ENCODE measurements at places on chromosomes 2 and 18.

- DNase-seq, result no peak
These were observed 101.1 kb upstream of the LPIN2 start for GRCh38 chr18:3114026-3114425.

DNA sequence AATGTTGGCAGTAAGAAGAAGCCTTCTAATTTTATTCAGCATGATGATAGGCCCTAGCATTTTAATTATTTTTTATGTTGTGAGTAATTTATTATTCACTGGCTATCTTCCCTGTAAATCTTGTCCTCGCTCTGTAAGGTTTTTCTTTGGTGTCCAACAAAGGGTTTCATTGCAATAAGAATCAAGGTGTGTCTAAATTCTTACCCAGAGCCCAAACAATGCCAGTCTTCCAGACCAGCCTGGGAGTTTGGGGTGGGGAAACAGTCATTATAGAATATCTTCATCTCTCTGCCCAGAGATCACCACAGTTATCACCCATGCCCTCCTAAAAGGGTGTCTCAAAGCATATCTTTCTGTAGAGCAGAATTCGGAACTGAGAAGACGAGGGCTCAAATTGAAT lies at the start of gene DSG4:
Gene DSG4 (plus strand): TSS at position 301 of the 400 bp plus-strand sequence. CDS start 135 bp downstream, outside the sequence.
- no peak for DNase-seq

- DNase-seq, result no peak
These were observed 9.1 kb upstream of the MYO5B start for GRCh38 chr18:50203801-50204604.

DNA sequence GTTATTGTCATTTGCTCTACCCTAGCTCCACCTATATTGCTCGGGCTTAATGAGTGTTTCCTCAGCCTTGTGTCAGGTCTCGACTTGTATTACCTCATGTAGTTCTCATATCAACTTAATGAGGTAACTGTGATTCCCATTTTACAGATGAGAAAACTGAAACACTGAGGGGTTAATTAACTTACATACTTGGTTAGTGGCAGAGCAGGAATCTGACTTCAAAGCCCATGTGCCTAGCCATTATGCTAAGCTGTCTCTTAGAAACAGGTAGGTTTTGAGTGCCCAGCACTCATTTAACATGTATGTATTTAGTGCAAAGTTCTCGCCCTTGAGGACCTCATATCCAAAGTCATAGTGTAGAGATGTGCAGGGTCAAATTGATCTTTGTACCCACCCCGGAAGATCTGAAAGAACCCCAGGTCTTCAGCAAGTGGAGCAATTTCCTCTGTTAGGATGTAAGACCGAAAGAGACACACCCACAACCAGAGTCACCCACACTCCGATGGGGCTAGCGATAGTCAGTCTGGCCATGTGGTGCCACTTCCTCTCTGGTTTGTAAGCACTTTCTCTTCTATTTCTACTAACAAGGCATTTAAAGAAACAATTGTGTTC lies 121.0 kb upstream of the SLC39A10 start:
- DNase-seq, result peak; percentile 41

DNA sequence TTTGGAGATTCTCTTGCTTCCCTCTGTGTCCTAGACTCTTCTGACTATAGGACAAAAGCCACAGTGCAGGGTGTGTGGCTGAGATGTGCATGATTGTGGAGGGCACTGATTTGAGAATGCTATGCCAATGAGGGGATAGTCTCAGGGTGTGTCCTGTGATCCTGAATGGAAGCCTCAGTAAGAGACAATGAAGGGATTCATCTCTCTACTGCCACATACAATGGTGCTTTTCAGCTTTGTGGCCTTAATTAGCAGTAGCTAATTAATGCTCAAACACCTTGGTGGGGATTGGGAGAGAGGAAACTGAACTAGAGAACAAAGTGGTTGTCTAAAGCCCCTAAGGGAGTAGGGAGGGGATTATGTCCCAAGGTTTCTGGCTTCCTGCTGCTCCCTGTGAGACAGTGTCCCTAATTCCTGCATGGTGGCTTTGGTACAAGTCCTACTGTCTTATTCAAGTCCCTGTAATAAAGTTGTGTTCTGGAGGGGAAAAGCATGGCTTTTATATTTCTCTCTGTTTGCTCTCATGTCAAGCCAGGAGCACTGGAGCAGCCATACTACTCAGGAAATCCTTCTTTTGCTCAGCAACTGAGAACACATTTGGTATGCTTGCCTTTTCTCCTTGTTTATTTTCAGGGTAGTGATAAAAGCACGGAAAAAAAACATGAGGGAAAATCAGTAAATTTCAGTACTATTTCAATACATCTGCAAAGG lies 415.2 kb upstream of the TCF4 start:
- DNase-seq, result no peak

GRCh38 chr2:107263628-107264027 lies 377.7 kb upstream of the ST6GAL2 start:
- no peak for DNase-seq

DNA sequence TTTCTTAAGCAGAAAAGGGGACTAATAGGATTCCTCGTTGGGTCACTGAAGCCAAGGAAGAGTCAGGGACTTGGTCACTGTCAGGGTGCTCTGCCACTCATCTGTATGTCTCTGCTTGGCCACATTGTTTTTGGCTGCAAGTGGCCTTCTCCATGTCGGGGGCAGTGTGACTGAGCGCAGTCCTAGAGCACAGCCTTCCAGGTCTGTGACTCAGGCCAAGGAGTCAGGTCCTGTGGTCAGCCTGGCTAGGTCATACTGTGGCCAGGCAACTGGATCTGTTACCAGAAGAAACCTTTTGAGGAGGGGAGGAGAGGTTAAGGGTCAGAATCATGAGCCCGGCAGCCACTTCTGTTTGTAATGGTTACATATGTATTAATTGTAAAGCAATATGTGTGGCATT lies 61.3 kb downstream of the GALNT1 start:
- no peak for DNase-seq

DNA sequence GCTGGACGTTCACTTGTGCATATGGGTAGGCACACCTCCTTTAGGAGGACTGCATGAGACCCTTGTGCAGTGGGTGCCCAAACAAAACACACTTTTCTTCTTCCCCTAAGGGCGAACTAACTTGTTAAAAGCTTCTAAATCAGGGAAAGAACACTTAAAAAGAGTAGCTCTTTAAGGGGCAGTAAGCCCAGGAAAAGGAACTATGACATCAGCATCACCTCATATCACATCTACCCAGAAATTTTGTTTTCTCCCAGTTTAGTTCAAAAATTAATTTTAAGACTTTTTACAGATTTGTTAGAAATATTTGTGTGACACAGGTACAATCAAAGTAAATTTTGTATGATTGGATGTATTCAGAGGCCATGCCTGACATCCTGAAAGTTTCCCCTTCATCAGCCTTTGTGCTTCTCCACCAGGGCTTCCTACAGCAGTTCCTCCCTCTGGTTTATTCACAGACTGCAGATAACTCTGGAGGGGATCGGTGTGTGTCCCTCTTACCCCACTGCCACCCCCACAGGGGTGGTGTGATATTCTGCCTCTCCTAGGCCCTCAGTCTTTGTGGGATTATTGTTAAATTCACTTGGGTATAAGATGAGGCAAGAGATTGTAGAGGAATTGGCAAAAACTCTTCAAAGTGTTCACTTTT lies 27.6 kb downstream of the BCL2L11 start:
- DNase-seq, result no peak

DNA sequence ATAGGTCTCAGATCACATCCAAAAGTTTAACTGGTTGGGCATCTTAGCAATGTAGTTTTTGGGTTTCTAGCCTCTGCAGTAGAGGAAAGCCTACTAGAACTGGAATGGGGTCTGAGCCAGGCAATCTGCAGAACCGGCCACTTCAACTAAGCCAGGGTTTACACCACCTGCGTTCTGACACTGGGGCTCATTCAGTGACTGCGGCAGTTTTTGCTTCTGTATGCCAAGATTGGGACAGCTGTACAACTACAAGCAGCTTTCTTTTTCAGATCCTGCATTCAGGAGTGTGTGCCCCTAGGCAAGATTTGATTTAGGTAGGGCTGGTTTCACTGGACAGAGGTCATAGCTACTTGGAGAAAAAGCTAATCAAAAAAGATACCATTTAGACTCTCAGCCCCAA lies 43.7 kb upstream of the IGFBP5 start:
- no peak for DNase-seq

DNA sequence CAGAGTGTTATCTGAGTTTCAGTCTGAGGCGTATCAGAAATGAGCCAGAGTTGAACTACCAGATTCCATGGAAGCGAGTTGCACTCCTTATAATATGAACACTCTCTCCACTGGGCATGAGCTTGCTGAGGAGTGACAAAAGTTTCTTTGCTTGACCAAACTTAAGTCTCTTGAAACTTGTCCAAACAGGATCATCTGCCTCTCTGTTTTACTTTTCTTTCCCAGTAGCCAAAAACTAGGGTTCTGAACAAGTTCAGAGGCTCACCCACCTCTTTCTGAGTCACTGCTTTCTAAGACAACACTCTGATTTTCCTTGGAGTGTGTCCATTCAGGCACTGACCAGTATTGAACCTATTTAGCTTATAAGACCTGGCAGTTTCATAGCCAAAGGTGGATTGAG lies 233.2 kb upstream of the TCF4 start:
- no peak for DNase-seq

- DNase-seq, result no peak
These were observed 96.8 kb downstream of the UXS1 start for GRCh38 chr2:106097038-106098000.

DNA sequence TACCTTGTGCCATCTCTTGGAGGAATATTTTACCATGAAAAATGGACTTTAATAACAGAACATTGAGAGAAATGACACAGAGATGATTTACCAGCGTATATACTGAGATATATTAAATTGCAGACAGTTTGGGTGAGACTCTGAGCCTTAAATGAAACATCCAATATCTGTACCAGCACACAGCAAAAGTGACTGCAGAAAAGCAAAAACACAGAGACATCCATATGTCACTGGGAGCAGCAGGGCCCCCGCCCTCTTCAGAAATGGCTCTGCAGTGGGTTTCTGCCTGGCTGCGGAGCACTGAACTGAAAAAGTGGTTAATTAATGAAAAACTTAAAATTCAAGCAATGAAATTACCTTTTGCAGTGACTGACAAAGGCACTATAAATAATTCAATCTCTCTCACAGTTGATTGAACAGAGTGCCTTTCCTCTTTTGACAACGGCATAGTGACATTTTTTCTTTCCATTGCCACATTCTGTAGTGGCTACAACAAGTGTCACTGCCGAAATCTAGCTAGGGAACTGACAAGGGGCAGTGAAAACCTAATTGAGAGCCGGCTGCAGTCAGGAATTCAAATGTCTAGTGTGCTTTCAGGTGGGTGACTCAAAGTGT lies 353.4 kb downstream of the ALK start:
- no peak for DNase-seq

DNA sequence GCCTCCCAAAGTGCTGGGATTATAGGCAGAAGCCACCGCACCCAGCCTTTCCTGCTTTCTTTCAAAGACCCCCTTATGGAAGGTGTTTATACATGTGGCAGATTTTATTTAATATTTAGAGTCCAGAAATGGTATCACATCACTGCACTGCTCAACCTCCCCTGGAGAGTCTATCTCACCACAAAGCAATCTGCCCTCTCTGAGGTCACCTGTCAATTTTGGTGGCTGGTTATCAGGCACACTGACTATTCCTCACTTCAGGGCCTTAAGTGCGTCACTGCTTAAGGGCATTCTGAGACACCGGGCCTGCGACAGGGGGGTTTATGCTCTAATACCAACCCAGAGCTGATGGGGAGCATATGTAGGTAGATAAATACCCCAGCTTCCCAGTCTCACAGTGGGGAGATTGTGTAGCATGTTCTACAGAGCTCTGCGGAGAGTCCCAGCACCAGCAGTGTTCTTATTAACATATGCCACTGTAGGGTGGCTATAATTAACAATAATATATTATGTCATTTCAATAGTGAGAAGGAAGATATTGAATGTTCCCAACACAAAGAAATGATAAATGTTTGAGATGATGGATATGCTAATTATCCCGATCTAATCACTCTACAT lies 42.7 kb upstream of the ZDBF2 start:
- DNase-seq, result no peak

DNA sequence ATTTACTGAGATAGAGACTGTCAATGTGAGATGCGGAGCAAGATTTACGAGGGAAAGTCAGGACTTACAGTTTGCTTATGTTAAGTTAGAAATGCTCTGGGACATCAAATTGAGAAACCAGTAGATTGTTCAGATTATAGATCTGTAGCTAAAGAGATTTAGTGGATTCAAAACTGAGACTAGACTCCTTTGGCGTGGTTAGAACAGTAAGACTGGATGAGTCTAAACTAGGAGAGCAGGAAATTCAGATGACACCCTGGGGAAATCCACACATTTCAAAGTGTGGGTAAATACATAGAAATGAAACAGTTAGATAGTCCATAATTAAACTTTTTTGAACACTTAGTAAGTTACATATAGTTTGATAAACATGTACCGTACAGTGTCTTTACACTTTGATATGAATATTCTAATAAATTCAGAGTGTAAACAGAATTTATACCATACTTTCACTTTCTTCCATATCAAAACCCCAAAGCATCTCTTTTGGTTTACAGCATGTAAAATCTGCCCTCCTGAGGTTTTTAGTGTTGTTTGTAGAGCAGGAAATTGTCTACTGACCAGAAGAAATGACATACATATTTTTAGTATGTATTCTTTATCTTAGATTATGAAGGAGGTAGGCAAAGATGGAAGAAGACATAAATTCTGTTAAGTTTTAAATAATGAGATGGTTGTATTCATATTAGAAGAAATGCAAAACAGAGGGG lies 231.5 kb downstream of the NYAP2 start:
- DNase-seq, result no peak

DNA sequence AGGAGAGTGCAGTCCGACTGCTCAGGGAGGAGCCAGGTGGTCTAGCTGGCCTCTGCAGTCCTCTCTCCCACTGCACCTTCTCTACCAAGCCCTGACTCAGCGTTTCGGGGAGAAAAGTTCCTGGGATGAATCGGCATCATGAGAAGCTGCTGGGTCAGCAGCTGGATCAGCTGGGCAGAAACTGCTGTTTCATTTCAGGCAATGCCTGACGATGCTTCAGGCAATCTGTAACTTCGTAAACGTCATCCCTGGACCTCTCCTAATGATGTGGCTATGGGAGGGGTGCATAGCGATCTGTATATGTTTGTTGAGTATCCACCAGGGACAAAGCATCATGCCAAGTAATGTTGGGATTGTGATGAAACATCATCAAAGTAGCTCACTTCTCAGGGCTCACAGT lies 20.7 kb downstream of the LIPG start:
- DNase-seq, result no peak

Data from activated CD4-positive, CD25-positive, alpha-beta regulatory T cell (primary cell).